ENCODE measurements at places on chromosomes 1 and 21.

DNA sequence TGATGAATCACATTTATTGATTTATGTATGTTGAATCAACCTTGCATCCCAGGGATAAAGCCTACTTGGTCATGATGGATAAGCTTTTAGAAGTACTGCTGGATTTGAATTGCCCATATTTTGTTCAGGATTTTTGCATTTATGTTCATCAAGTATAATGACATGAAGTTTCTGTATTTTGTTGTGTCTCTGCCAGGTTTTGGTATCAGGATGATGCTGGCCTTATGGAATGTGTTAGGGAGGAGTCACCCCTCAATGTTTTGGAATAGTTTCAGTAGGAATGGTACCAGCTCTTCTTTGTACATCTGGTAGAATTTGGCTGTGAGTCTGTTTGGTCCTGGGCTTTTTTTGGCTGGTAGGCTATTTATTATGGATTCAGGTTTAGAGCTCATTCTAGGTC, 1643.1 kb upstream of the B3GALT2 start:
- DNase-seq, result no peak

DNA sequence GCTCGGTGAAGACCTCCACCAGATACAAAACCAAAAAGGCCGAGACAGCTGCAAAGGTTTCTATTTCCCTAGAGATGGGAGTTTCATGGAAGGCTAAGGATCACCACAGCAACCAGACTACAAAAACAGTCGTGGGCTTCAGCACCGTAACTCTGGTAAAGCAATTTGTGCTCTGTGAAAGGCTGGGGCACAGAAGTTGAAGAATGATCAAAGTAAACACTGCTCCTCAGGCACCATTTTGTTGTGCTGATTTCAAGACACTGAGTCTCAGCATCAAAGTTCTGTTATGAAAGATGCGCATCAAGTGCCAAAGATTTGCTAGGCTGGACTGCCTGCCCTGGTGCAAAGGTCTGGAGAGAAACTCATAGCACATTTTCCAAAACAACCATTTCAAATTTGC, 116.2 kb downstream of the TGFBR3 start:
- no peak for DNase-seq

DNA sequence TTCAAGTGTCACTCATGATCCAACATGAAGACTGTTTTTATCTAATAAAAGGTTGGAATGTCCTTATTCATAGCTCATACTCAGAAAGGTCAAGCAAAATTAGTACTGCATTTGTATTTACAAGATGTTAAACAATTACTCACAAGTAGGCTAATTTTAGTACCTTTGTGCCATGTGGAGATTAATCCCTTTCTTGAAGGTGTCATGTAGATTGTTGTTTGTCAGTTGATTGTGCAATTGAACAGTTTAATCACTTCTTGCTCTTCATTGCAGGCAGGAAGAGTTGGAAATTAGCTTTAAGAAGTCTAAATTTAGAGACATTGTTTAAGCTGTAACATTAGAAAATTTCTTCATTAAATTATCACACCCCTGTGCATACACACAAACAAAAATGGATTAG, 847.1 kb downstream of the KCNT2 start:
- no peak for DNase-seq

DNA sequence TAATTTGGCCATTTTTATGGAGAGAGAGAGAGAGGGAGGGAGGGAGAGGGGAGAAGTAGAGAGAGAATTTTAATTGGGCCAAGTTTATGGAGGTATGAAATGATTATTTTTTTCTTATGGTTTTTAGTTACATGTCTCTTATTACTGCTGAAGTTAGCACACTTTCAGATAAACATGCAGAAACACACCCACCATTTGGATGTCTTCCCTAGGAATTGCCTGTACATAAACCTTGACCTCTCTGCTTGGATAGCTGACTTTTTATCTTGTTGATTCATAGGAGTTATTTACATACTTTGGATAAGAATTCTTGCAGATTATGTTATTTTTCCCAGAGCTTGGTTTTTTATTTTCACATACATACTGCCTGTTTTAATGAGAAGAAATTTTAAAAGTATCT, 310.2 kb upstream of the ADAMTS5 start:
- DNase-seq, result no peak

DNA sequence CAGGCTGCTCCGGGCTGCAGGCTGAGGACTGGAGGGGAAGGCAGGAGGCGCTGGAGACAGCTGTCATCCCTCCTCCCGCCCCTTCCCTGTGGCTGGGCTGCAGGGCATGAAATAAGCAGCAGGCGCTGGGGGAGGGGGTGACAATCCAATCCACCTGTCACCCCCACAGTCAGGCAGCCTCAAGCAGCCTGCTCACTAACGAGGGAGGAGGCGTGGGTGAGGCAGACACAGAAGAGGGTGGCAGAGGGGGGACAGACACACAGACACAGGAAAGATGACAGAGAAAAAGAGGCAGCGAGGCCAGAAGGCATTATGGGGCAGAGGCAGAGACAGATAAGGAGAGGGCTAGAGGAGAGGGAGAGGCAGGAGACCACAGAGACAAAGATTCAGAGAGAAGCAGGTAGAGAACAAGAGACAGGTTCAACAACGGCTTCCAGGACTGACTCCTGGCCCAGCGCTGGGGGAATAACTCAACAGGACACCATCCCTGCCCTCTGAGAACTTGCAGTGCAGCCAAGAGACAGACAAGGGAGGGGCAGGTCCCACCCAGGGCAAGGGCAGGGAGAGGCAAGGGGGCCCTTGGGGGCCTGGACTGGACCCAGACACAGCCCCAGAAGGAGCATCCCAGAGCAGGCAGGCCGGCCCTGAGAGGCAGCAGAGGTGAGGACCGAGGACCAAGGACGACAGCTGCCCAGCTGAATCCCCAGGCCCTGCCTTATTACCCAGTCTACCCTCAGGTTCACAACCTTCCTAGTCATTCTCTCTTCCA, 11.2 kb downstream of the MEF2D start:
- peak; percentile 38 for DNase-seq

DNA sequence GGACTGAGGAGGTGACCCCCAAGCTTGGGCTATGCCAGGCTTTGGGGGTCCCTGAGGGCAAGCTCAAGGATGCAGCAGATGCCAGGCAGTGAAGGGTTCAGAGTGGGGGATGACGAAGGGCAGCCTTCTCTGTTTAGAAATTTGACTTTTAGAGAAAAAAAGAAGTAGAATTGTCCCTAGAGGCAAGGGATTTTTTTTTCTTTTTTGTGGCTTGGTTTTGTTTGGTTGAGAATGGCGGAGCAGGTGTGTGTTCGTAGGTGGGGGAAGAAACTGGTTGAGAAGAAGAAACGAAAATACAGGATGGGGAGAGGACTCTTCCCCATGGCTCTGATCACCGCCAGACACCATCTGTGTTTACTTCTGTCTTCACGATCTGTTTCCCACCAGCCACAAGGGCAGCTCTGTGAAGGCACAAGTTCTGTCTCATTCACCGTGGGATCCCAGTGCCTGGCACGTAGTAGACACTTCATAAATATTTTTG, 8.2 kb downstream of the PLA2G5 start:
- DNase-seq, result no peak

DNA sequence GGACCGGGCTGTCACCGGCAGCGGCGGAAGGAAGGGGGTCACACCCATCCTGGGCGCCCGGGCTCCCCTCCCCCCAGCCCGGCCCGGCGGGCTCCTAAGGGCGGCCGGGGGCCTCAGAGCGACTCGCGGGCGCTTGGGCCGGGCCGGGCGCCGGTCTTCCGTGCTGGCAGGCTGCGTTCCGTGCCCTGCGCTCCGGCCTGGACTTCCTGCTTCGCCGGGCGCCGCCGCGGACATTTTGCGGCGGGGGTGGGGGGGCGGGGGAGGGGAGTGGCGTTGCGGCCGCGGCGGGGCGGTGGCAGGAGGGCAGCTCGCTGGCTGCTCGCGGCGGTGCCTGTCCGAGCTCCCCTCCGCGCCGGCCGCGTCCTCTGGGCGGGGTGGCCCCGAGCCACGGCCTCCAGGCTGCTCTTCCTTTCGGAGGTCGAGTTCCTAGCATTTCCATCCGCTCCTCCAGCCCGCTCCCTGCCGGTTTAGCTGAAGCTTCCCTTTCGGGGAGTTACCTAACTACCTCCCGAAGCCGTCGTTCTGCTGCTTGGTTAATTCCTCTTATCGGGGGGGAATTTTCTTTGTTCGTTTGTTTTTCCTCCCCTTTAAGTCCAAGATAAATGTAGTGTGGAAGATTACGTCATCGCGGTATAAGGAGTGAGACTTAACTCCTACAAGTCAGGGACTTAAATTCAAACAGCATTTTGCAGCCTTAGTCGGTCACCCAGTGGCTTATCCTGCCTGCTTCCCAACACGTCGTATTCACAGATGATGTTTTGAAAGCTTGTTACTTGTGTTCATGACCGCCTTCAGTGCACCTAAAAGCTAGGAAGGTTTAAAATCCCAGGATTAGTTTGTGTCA, 730 bp downstream of the CDC42 start:
- no peak for DNase-seq

DNA sequence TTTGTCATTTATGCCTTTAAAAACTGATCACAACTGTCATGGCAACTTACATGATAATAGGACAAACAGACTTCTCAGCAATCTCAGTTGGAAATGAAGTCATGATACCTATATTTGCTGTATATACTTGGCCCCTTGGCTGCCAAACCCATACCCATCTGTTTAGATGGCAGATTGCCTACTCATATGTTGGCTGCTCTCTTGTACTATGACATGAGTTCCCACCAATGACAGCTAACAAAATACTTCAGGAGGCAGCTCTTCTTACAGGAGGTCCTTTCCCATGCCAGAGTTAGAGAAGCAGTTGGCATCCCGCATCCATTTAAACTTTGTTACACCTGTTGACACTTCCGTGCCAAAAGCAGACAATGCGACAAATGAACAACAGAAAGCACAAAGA, 603.1 kb upstream of the ADGRL2 start:
- no peak for DNase-seq

- no peak for DNase-seq
Observed at GRCh38 chr1:100683448-100684349, 35.8 kb upstream of the VCAM1 start.

- DNase-seq, result no peak
Observed at GRCh38 chr1:219574484-219575087, 38.3 kb downstream of the ZC3H11B start.

GRCh38 chr1:172742599-172743500, 83.9 kb downstream of the FASLG start:
- no peak for DNase-seq

- no peak for DNase-seq
Observed at GRCh38 chr1:227544067-227545050, 19.0 kb upstream of the ZNF678 start.

DNA sequence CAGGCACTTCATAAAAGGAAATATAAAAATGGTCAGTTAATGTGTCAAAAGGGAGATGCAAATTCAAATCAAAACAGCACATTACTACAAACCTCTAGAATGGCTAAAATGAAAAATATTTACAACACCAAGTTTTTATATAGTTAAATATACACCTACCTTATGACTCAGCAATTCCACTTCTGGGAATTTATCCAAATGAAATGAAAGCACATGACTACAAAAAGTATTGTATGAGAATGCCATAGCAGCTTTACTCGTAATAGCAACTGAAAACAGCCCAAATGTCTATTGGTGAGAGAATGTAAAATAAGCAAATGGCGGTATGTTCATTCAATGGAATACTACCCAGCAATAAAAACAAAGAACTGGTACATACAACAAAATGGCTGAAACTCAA, 175.8 kb upstream of the SPAG17 start:
- DNase-seq, result no peak

DNA sequence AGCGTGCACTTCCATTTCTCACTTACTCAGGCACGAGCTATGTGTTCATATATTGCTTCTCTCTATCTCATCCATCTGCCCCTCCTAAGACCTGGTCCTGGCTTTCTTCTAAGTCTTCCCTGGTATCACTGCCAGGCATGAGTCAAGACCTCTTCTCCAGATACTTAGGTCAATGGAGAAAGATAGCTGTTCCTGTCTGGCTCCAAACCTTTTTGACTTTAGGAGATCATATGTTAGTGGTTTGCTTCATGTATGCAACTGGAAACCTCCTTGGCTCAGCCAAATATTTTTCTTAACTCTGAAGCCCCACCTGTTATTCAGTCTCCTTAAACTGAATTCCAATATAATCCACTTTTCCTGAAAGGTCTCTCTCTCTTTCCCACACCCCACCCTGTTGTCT, 211.6 kb upstream of the PTBP2 start:
- no peak for DNase-seq

- DNase-seq, result no peak
Observed at GRCh38 chr1:157101149-157101548, 1.5 kb upstream of the ETV3L start.

DNA sequence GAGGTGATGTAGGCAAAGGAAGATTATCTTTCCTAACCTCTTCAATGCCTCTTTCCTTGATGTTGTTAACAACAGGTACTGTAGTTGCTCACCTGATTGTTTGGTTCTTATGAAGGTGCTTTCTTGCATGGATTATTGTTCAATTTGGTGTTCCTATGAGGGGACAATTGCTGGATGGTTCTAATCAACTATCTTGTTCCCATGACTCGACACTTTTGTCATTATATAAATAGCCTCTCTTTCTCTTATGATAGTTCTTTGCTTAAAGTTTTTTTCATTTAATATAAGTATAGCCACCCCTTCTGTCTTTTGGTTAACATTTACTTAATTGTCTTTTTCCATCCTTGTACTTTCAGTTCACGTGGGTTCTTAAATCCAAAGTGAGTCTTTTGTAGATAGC, 35.5 kb downstream of the OR10R2 start:
- DNase-seq, result no peak

DNA sequence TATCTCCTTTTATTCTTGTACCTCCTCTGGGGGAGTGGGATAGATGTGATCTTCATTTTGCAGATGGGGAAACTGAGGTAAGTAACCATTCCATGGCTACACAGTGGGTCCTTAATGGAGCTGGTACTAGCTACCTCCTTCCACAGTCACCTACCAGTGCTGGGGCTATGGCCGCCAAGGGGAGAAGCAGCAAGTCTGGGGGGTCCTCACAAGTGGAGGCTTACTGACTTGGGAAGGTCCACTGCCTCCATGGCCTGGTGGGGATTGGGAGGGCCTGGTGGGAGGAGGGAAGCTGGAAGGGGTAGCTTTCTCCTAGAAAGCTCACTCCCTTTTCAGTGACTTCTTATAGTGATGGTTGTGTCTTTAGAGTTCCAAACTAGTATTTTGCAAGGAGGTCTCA, 5.9 kb upstream of the FOXO6 start:
- no peak for DNase-seq

GRCh38 chr1:174967845-174968705, 31.7 kb upstream of the CACYBP start:
- DNase-seq, result no peak

- DNase-seq, result no peak
Observed at GRCh38 chr1:95195046-95195445, 39.0 kb upstream of the RWDD3 start.

DNA sequence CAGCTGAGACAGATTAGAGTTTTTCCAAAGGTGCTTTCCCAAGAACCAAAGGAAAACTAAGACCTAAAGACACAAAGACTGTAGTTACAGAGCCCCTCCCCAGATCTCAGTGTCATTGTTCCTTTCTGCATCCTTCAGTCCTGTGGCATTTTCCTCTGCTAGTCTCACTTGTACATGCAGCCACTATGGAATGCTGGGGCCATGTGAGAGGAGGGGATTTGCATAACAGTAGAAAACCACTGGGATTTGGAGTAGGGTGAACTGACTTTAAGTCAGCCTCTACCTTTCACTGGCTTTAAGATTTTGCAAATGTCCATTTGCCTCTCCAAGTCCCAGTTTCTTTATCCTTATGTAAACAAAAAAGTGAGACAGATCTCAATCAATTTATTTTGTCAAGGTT, 119.4 kb upstream of the F3 start:
- no peak for DNase-seq

GRCh38 chr1:211830055-211830327, 572 bp downstream of the LPGAT1 start:
- DNase-seq, result no peak

Measured in stimulated activated CD8-positive, alpha-beta memory T cell treated with anti-CD3 and anti-CD28 coated beads, Interleukin-2, amount 100 ng/mL, for 48 hours (primary cell).